Fibroblast of lung (primary cell): ENCODE measurements at places on chromosomes 13 and 19. TPM values are rescaled to one million over a fixed set of nuclear protein-coding genes. Genes with fewer than 3 reads are reported as not detected.

DNA sequence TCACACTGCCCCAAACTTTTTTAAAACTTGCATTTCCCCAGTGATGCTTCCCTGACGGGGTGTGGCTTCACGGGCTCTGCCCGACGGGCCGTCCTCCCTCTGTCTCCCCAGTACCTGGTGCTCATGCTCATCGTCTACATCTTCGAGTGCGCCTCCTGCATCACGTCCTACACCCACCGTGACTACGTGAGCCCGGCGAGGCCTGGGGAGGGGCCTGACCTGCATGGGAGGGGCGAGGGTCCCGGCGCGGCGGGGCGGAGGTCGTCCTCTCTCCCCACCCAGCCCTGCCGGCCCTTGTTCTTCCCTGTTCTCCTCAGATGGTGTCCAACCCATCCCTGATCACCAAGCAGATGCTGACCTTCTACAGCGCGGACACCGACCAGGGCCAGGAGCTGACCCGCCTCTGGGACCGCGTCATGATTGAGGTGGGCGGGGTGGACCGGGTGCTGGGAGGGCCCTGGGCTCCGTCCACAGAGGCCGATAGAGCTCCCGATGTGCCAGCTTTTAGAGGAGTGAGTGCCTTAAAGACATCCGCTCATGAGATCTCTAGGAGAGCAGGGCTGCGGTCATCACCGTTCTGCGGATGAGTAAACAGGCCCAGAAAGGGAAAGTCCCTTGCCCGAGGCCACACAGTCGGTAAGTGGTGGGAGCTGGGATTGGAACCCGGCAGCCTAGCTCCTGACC, 6.9 kb downstream of the UPK1A start:
- DNase-seq: peak; percentile 18

DNA sequence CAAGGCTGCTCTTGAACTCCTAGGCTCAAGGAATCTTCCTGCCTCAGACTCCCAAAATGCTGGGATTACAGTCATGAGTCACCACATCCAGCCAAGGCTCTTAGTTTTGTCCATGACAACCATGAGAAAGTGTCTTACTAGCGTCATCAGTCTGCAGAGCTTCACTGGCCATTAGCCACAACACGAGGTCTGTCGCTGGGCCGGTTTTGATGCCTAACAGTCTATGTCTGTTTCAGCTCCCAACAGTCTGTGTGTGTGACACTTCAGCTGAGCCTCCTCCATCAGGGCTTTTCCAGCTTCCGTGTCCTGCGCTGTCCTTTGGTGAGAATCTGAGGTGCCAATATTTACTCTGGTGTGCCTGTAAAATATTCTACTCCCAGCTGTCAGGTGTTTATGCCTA, 47.6 kb downstream of the CEP89 start:
- peak; percentile 14 for DNase-seq

DNA sequence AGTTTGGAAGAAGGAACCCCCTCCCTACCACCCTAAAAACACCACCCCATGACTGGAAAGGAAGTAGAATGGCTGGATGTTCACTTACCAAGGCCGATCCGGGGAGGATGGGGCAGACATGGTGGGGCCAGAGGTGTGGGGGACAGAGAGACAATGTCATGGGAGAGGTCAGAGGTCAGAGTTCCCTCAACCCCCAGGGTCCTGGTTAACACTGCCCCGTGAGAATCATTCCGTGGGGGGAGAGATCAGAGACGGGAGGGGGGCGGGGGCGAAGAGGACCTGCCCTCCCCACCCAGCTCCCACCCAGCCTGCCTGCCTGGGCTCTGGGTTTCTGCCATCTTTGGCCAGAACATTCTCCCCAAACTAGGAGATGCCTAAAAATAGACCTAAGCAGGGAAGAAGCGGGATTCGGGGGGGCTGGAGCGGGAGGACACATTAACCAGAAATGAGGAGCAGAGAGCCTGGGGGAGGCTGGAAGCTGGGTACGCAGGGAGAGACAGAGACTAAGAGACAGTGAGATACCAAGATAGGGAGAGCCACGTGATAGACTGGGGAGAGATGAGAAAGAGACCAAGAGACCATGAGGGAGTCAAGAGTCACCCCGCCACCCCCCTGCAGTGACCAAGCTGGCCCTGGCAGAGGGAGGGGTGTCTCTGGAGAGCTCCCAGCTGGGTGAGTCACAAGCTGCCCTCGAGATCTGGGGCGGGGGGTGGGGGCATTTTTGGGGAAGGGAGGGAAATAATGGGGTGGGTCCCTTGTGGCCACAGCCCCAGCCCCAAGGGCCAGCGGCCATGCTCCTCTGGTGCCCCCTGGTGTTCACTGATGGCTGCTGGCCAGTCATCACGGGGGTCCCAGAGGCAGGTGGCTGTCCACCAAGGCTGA, 6.1 kb upstream of the KANK2 start:
- DNase-seq: peak; percentile 77

DNA sequence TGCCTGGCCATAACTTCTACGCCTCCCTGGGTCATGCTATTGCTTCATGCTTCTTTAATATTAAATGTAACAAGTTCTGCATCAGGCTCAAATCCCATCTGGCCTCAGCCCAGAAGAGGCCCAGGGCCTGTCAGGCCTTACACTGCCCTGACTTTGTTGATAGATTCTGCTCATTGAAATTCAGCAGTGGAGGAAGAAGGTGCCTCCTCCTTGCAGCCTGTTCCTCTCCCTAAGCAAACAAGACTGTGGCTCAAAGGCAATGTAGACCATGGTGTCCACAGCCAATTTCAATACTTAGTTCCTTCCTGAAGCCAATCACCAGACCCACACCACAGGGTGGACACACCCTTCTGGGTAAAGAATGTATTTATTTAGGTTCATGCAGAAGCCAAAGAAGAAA, 59.4 kb downstream of the LACC1 start:
- no peak for DNase-seq

GRCh38 chr13:58056426-58056825, 424.9 kb downstream of the PCDH17 start:
- no peak for DNase-seq

The ABCC4 gene
- 58.0 and 98.8 TPM in 2 replicates for total RNA-seq

The NLRP4 gene
- total RNA-seq: not detected in 2 replicates

The SELENOV gene
- total RNA-seq: not detected in 2 replicates

The EBI3 gene
- total RNA-seq: not detected in 2 replicates

The FUT6 gene
- not detected in 2 replicates for total RNA-seq

The ZNF582 gene
- 4.1 and 4.8 TPM in 2 replicates for total RNA-seq

The KASH5 gene
- not detected in 2 replicates for total RNA-seq
